ENCODE measurements at places on chromosomes 1 and 21. TPM values are rescaled to one million over a fixed set of nuclear protein-coding genes. Genes with fewer than 3 reads are reported as not detected.

DRAXIN gene
- total RNA-seq = 0.27 TPM

PROK1 gene
- under 0.01 TPM for total RNA-seq

LCE1F gene
- not detected for total RNA-seq

CHIT1 gene
- under 0.01 TPM for total RNA-seq

MX2 gene
- total RNA-seq = 25.3 TPM

FAM110D gene
- 0.81 TPM for total RNA-seq

MAN1C1 gene
- 0.54 TPM for total RNA-seq
